Natural killer cell (primary cell): ENCODE measurements at places on chromosomes 13 and 19.
A peak's percentile ranks its signal among the peaks of the same experiment; 100 is the strongest.

- no peak for DNase-seq
Observed at GRCh38 chr19:44723299-44723951, 24.5 kb downstream of the CEACAM16 start.

DNA sequence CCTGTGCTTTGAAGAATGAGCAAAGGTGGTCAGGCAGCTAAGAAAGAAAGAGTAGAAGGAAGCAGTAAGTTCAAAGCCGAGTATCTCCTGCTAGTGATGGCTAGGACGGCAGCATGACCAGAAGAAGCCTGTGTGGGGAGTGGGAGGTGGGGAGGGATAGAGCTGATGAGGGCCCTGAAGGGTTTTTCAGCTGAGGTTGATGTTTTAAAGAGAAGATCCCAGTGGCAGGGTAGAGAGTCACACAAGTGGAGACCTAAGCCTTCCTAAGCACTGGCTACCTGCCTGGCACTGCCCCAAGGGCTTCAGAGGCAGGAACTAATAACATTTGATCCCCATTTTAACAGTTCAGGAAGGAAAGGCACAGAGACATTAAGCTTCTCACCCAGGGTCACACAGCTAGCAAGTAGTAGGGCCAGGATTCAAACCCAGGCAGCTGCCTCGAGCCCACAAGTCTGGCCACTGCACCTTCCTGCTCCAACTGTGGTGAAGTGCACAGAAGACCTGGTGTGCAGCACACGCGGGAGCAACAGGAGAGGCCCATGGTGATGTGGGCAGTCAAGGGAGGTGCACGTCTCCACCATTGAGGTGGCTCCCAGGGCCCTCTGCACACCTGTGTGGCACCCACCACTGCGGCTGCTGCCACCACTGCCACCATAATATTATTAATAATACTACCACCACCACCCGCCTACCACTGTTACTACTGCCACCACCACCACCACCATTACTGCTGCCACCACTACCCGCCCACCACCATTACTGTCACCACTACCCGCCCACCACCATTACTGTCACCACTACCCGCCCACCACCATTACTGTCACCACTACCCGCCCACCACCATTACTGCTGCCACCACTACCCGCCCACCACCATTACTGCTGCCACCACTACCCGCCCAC is 22.1 kb downstream of the CUL4A start:
- no peak for DNase-seq

GRCh38 chr19:6663236-6664201 is 6.4 kb downstream of the TNFSF14 start:
- DNase-seq = peak; percentile 77

GRCh38 chr13:75326173-75327134 is 155.5 kb downstream of the TBC1D4 start:
- peak; percentile 86 for DNase-seq

GRCh38 chr13:75661443-75661842 is 25.3 kb downstream of the LMO7 start:
- DNase-seq = no peak

- DNase-seq = no peak
Observed at GRCh38 chr13:77833331-77833863, 85.2 kb downstream of the EDNRB start.

GRCh38 chr19:56692206-56692895 is 20.8 kb upstream of the ZNF835 start:
- no peak for DNase-seq

- DNase-seq = no peak
Observed at GRCh38 chr13:31385540-31385939, 185.8 kb downstream of the B3GLCT start.

- DNase-seq = no peak
Observed at GRCh38 chr19:7326105-7326877, 22.4 kb upstream of the ARHGEF18 start.

- no peak for DNase-seq
Observed at GRCh38 chr13:21033212-21033840, 28.1 kb downstream of the LATS2 start.

DNA sequence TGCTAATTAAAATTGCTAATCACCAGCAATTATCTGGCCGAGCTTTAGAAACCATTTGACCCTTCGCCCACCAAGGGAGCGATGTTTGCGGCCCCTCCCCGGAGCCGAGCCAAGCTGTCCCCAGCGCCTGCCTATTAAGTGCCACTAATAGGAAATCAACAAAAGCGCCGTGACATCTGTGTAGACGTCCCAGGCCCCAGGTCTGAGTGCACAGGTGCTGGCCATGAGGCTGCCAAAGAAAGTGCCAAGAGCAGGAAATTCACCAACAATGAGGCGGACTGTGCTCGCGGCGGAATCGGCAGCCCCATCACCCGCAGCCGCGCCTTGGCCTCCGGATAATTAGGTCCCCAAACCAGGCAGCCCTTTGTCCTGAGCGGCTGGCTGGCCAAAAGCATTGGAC is 44.5 kb upstream of the SPACA7 start:
- no peak for DNase-seq

DNA sequence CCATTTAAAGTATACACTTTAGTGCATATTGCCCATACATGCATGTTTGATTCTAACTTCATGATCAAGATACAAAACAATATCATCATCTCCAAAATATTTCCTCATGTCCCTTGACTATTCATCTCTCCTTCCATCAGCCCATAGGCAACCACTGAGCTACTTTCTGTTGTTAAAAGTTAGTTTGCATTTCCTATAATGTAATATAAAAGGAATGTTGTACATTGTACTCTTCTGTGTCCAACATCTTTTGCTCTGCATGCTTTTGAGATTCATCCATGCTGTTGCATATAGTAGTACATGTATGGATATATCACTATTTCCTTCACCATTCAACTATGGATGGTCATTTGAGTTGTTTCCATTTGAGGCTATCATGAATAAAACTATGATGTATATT is 74.7 kb downstream of the ITGBL1 start:
- no peak for DNase-seq

GRCh38 chr19:12730064-12730463 is 4.4 kb downstream of the TRIR start:
- no peak for DNase-seq

DNA sequence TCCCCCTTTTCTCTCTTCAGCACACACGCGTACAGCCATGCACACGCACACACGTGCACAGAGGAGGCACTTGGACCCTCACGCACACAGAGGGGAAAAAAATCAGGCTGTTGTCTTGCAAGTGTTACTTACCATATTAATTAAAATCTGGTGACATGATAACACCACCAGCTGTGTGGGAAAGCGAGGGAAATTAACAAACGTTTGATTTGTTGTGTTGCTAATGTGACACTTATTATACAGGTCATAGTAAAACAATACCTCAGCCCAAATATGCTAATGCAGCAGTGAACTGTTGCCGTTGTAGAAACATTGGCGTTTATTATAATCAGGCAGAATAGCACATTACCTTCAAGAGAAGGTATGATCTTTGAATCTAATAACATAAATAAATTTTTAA is 211.7 kb downstream of the TEX29 start:
- no peak for DNase-seq

DNA sequence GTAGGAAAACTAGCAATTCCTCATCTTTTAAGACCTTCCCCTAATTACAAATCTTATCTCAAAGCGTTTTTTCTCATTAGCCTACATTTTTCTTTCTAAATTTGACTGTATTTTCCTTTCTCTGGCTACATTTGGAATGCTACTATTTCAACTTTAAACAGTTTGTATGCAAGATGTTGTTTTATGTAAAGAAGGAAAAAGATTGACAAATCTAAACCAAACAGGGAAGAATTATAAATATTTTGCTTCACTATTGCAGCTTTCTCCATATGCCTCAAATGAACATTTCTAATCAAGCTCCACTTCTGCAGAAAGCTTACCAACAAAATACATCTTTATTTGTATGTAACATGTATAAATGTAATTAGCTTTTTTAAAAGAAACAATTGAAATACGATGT is 156.2 kb downstream of the MZT1 start:
- DNase-seq = no peak

DNA sequence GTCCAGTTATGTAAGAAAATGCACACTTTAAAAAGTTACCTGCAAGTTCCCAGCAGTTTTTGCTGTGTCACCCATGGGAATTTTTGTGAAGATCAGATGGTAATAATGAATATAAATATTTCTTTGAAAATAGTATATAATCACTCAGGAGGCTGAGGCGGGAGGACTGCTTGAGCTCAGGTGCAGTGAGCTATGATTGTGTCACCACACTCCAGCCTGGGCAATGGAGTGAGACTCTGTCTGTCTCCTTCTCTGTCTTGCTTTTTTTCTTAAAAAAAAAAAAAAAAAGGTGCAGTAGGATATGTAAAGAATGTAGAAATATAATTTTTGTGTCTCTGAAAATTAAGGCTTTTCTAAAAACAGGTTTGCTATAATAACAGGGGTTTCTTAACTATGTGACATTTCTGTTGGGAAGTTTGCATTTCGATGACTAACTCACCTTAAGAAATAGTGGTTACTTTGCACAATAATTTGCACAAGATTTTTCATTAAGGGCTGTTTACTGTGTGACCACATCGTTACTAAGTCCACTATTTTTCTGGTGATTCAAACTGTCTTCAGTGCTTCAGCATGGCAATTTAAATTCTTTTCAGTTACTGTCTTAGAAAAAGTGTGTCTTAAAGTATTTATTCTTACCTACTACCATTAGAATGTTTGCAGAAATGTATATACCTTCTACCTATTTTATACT is 37.3 kb downstream of the DNAJC3 start:
- no peak for DNase-seq

GRCh38 chr13:32023096-32023495 is 8.5 kb upstream of the FRY start:
- no peak for DNase-seq

DNA sequence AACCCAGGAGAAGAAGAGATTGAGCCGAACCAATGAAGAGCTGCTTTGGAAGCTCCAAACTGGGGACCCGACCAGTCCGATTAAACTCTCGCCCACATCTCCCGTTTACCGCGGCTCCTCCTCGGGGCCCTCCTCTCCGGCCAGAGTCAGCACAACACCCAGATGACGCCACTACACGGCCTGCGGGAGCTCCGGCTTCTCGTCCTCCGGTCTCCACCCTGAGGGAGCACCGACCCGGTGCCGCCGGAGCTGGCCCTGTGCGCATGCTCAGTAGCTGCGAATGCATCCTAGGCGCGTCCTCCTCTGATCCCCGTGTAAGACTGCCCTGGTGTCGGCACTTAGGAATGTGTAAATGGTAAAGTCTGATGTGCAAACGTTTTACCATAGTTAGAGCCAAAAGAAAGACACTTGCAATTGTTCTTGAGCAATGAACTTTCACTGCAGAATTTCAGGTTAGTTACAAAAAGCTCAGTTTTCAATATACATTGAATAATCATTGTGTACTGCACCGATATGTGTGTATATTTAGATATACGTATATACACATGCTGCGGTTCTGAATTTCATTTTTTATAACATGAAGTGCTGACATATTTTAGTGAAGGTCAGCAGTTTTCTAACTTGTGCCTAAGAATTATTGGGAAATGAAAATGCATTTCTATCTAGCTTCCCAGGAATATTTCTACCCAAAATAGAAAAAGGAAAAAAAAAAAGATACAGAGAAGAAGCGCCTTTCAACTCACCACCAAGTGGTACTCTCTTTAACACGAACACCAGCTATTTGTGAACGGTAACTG is 92.2 kb downstream of the SLC7A1 start:
- DNase-seq = no peak

GRCh38 chr19:46574533-46574932 is 26.6 kb upstream of the CALM3 start:
- DNase-seq = peak; percentile 67

GRCh38 chr13:18949970-18950369 is 231.7 kb downstream of the TUBA3C start:
- no peak for DNase-seq

- DNase-seq = no peak
Observed at GRCh38 chr13:43648733-43649132, 138.0 kb downstream of the ENOX1 start.

DNA sequence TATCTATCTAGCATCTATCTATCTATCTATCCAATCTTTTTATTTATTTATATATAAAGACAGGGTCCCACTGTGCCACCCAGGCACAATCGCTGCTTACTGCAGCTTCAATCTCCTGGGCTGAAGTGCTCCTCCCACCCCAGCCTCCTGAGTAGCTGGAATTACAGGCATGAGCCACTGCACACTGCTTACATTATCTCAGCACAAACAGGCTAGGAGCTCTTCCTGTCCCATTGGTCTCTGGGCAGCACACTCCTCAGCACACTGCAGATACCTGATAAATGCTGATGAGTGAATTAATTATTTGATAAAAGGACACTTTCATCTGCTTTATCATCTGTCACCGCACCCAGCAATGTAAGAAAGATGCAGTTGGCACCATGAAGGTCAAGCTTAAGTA is 16.1 kb downstream of the ZNF562 start:
- no peak for DNase-seq

DNA sequence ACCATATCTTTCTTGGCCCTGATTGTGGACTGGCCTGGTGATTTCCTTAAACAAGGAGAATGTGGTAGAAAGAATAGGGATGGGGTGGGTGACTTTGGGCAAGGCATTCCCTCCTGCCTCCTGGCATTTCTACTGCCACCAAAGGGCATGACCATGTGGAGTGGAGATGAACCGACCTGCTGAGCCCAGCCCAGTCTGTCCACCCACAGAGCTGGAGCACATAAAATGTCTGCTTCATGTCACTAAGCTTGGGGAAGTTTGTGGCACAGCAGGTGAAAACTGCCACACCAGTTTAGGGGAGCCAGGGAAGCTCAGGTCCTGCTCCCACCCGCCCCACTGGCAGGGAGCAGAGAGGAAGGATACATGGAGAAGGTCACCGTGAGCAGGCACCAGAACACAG is 6.3 kb downstream of the TMEM161A start:
- DNase-seq = no peak

- DNase-seq = peak; percentile 9
Observed at GRCh38 chr19:803099-803561, 5.9 kb downstream of the PTBP1 start.

- DNase-seq = no peak
Observed at GRCh38 chr13:75995966-75996365, 359.8 kb downstream of the LMO7 start.

DNA sequence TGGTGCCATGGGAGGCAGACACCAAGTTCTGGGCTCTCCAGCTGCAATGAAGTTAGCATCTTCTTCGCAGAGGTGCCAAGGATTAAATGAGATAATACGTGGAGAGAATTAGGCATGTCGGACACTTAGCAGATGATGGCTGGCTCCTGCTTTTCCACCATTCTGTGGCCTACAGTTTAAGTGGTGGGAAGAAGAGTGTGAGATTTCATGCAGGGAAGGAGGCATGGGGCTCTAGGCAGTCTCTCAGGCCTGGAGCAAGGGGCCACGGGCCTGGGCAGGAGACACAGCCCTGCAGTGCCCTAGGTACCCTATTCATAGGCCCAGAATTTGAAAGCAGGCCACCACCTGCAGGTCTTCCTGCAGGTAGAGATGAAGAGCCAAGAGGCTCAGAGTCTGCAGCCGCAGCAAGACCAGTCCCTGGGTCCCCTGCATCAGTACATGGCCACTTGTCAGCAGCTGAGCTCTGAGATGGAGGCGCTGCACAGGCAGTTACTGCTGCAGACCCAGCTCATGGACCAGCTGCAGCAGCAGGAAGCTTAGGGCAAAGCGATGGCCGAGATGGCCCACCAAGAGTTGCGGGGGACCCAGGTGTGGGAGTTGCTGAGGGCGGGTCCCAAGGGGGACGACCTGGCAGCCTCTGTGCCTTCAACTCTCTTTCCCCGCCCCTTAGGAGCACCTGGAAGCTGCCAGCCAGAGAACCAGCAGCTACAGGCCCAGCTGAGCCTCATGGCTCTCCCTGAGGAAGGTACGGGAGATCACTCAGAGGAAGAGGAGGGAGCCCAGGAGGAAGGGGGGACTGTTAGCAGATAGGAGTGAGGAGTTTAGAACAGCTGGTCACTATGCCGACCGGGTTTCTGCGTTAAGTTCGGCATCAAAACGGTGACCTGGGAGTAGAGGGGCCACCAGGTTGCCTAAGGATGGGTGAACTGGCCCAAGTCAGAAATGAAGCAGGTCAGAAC is 33.2 kb upstream of the ZNF492 start:
- no peak for DNase-seq
